ENCODE measurements at places on chromosomes 6 and 20.

DNA sequence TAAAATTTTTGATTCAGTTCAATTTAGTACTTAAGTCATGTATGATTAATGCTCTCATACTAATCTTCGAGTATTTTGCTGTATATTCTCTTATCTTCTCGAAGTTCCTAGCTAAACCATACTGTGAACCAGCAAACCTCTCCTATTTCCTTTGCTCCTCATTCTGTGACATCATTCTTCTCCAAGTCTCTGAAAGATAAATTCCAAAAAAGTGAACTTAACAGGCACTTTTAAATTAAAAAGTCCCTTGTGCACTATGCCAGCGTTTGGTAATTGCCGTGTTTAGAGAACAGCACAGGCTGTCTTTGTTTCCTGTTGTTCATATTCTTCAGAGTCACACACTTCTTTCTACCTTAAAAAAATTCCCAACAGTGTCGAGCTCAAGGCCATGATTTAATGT, 188.4 kb upstream of the PHACTR1 start:
- no peak for DNase-seq

DNA sequence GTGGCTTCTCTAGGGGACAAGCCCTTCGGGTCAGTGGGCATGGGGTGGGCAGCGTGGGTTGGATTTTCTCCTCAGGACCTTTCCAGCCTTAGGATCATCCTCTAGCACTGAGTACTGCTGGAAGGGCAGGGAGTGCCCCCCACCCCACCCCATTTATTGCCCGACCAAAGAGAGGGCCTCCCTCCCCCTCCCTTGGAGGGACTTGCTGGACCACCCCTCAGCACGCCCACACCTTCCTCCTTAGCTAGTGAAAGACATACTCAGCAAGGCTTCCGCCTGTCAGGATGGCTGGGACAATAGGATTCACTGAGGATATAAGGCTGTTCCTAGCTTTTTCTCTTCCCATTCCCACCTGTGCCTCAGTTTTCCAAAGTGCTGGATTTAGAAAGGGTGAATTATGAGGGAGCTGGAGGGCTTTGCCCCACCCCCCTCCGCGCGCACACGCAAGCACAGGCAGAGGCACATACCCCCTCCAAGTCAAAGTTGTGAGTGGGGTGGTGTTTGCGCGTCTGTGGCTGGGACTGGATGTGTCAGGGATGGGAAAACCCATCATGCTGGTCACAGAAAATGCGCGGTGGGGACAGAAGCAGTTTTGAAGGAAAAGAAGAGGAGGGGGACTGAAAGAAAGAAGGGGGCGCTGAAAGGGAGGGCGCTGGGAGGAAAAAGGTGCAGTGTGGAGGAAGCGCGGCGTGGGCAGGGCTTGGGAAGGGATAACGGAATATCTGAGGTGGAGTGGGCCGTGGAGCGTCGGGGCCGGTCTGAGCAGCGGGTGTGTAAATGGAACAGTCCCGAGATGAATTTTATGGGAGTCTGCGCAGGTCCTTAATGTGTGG, 693 bp upstream of the SLC29A1 start:
- no peak for DNase-seq

GRCh38 chr20:61804752-61805295, 260.9 kb downstream of the TAF4 start:
- no peak for DNase-seq

- DNase-seq = no peak
Observed at GRCh38 chr6:27839626-27840475, 72.3 kb downstream of the OR2B2 start.

DNA sequence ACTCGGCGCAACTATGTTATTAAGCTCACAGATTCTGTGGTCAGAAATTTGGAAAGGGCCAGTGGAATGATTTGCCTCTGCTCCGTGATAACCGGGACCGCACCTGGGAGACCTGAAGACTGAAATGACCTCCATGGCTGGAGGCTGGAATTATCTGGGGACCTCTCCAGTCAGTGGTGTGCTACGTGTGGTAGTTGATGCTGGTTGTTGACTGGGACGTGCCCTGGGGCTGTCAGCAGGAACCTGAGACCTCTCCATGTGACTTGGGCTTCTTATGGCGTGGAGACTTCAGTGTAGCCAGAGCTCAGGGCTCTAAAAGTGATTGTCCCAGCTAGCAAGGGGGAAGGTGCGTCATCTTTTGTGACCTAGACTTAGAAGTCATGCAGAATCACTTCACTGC, 50.3 kb downstream of the CHMP4B start:
- no peak for DNase-seq

- DNase-seq = no peak
Observed at GRCh38 chr6:127634178-127634577, 57.2 kb downstream of the C6orf58 start.

GRCh38 chr6:51992876-51993275, 94.5 kb downstream of the PKHD1 start:
- DNase-seq = no peak

GRCh38 chr20:54172856-54173652, 732 bp downstream of the CYP24A1 start:
- no peak for DNase-seq

- DNase-seq = no peak
Observed at GRCh38 chr6:143936778-143937667, 71.0 kb downstream of the PLAGL1 start.

GRCh38 chr6:130724089-130724488, 103.1 kb upstream of the SMLR1 start:
- no peak for DNase-seq

GRCh38 chr6:148758492-148758891, 11.7 kb downstream of the UST start:
- DNase-seq = no peak

DNA sequence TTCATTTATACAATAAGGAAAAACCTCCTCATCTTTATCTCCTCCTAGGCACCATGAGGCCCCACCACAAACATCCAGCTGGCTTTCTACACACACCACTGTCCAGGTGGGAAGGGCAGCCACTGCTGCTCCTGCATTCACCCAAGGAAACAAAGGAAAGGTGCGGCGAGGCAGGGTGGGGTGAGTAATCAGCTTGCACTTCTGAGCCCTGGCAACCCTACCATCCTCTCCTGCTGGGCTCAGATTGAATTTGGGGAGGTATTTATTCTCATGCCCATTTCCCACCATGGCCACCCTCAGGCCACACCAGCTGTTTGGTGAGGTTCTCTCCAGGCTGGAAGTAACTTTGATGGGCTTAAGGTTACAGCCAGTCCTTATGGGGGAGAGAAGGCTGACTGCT, 31.2 kb upstream of the SPDEF start:
- no peak for DNase-seq

- no peak for DNase-seq
Observed at GRCh38 chr20:9144643-9145042, 75.8 kb downstream of the PLCB4 start.

DNA sequence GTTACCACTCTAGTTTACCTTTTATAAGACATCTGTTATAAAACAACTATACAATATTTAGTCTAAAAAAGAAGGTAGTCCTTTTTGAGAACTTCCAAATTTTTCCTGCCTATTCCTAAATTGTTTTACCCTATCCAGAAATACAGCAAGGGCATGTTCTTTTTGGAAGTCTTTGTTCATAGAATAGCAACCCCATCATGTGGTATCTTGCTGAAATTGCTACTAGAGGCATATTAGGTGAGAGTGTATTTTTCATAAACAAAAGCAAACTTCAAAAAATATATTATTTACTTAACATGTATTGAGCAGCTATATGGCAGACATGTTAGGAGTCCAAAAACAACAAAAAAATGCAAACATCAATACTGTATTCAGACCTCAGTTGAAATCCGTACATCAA, 371.8 kb upstream of the NRSN1 start:
- no peak for DNase-seq

DNA sequence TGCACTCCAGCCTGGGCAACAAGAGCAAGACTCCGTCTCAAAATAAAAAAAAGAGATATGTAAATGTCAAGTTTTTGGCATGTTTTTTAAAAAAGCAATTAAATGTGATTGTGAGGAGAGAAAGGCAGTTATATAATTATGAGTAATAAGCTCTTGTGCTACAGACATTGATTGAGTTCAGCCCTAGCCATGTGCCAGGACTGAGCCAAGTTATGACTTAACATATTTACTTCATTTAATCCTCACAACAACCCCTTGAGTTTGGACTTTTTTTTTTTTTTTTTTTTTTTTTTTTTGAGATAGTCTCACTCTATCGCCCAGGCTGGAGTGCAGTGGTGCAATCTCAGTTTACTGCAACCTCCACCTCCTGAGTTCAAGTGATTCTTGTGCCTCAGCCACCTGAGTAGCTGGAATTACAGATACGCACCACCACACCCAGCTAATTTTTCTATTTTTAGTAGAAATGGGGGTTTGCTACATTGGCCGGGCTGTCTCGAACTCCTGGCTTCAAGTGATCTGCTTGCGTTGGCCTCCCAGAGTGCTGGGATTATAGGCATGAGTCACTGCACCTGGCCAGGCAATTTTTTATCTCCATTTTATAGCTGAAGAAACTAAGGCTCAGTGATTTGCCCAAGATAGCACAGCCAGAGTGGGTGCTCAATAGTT, 15.0 kb upstream of the CSE1L start:
- DNase-seq = no peak

DNA sequence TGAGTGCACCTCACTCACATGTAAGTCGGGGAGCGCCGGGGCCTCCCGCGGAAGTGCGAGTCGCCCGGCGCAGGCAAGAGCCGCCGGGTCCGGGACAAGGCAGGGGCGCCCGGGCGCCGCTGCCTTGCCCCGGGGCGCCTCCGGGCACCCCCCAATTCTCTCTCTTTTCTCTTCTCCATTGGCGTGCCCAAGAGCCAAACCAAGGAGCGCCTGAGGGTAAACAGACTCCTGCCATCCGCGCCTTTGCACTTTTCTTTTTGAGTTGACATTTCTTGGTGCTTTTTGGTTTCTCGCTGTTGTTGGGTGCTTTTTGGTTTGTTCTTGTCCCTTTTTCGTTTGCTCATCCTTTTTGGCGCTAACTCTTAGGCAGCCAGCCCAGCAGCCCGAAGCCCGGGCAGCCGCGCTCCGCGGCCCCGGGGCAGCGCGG, 36.8 kb downstream of the GNAS start:
- no peak for DNase-seq

DNA sequence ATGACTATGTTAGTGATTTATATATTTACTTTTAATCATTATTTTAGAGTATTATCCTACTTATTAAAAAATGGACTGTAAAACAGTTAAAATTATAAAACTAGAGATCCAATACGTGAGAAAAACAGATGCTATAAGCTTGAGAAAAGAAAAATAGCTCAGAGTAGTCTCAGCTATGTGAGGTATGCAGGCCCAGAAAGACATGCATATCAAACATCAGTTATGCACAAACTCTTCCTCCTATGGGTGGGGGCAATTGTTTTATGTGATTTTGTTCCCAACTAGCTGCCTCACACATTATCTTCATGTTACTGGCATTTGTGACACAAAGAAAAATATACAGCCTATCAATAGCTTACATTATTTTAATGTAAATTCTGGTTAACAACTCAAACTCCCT, 28.8 kb downstream of the RARS2 start:
- DNase-seq = no peak

DNA sequence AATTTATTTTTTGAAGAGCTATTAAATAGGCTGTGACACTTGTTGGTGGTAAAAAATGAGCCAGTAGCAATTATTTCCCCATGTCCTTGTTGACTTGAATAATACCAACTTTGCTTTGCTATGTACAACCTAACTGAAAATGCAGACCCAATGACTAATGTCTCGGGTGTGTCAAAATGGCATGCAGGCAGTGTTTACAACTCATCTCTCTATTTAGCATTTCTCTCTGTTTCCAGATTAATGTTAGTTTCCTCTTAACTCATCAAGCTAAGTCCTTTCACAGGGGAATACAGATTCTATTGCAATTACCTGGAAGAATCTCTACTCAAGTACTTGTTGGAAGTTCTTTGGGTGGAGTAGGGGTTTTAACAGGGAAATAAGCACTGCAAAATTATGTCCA, 504.4 kb downstream of the BCKDHB start:
- DNase-seq = peak; percentile 25

DNA sequence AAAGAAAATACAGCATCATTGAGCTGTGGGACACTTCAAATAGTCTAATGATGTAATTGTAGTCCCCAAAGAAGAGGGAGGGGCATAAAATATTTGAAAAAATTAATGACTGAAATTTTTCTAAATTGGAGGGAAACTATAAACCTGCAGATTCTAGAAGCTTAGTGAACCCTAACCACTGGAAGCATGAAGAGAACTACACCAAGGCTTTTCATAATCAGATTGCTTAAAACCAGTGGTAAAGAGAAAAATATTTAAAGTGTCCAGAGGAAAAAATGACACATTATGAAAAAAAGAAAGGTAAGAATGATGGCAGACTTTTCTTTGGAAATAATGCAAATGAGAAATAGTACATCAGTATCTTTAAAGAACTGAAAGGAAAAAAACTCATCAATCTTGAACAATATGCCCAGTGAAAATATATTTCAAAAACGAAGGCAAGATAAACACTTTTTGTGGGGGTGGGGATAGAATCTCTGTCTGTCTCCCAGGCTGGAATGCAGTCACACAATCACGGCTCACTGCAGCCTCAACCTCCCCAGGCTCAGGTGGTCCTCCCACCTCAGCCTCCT, 31.3 kb downstream of the BICRAL start:
- no peak for DNase-seq

- DNase-seq = no peak
Observed at GRCh38 chr6:169371344-169372127, 117.9 kb upstream of the THBS2 start.

DNA sequence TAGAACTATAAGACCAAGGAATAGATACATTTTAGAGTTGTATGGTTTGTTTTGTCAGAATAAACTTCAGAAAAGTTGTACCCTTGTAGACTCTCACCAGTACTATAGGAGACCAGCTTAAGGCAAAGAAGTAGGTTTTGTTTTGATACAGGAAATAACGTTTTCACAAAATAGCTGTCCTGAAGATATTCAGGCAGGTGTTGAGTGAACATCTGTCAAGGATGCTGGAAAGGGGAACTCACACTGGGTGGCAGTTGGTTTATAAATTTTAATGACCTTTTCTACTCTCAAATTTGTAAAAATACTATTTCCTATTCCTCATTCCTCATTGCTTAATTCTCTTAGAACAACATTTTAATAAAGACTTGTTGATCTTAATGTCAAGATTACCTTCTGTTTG, 174.0 kb upstream of the MAN1A1 start:
- no peak for DNase-seq

- DNase-seq = no peak
Observed at GRCh38 chr20:61299104-61299503, 47.0 kb downstream of the CDH4 start.

DNA sequence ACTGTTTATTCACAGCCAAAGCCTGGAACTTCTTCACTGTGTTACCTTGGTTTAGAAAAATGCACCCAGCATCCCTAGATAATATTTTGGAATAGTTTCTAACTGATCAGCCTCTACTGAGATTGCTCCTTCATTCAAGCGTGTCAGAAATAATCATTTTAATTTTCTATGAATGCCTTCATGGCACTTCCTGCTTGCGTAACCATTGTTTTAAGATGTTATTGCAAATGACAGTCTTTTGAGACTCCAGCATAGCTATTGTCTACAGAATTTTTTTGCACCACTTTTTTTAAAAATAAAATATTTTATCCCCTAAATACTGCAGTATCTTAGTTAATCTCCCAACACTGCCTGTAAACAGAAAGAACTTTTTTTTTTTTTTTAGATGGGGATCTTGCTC, 213.1 kb downstream of the PHACTR1 start:
- no peak for DNase-seq

Measured in AG09309 (cell line).